ENCODE measurements at places on chromosomes 3 and 15. TPM values are rescaled to one million over a fixed set of nuclear protein-coding genes. Genes with fewer than 3 reads are reported as not detected.
A peak's percentile ranks its signal among the peaks of the same experiment; 100 is the strongest.

Gene SYNPR
- not detected for total RNA-seq

DNA sequence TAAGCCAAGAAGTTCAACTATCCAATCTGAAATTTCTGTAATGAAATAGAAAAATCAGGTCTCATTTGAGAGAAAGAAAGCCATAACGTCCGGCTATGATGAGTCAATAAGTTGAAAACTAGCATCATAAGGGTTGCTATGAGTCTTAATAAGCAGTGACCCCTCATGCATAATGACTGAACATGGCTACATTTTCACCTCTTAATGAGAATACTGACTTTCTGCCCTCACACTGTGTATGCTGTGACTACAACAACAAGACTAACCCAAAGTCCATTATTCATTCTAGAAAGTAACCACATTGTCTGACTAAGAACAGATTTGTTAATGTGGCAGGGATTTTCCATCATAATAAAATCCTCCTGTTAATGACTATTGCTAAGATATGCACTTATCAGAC, 884.0 kb upstream of the CADM2 start:
- no peak overlapping the region for H3K4me3 ChIP-seq
- H3K27ac ChIP-seq = no peak overlapping the region
- no peaks in the 10 kb centered on the region for H3K4me1 ChIP-seq

Gene CCNB2
- 40.3 TPM for total RNA-seq

Gene ISY1
- 50.6 TPM for total RNA-seq

GRCh38 chr3:187213616-187214015, 16.3 kb downstream of the RTP1 start:
- H3K27me3 ChIP-seq = no peaks in the 10 kb centered on the region
- H3K27ac ChIP-seq = no peak overlapping the region
- no peak for DNase-seq
- H3K4me1 ChIP-seq = peaks cover 43% of the 10 kb centered on the region
- H3K36me3 ChIP-seq = no peaks in the 10 kb centered on the region

Gene KLHL6
- not detected for total RNA-seq

- no peak overlapping the region for H3K4me3 ChIP-seq
- DNase-seq = no peak
- H3K27me3 ChIP-seq = peaks cover 4% of the 10 kb centered on the region
- H3K27ac ChIP-seq = no peak overlapping the region
- H3K4me1 ChIP-seq = peaks cover 13% of the 10 kb centered on the region
- H3K36me3 ChIP-seq = 0 out of 2 replicates have a peak, but pooled peaks cover 4% of the 10 kb centered on the region
These were observed 167.0 kb upstream of the TBL1XR1 start for GRCh38 chr3:177364236-177364635.

- H3K4me1 ChIP-seq = peaks cover 37% of the 10 kb centered on the region
- H3K36me3 ChIP-seq = peaks cover 33% of the 10 kb centered on the region
- H3K27ac ChIP-seq = peak overlapping the region; percentile 77
- H3K27me3 ChIP-seq = no peaks in the 10 kb centered on the region
- H3K4me3 ChIP-seq = peak overlapping the region; percentile 65
- peak; percentile 66 for DNase-seq
These were observed 218.2 kb upstream of the TPM1 start for GRCh38 chr15:62824111-62825015.

DNA sequence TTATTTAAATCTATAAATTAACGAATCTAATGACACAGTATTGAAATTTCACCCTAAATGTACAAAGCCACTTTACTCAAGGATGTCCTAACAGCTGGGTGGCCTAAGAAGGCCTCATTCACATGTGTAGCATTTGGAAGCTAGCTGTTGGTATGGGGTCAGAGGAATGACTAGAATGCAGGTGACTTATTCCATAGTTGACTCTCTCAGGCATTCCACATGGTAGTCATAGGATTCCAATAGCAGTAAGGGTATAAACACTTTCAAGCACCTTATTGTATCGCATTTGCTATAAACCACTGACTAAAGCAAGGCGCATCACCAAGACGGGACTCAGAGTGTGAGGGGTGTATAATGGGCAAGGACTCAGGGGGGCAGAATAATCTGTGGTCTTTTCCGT, 294.8 kb upstream of the EPHA3 start:
- H3K4me1 ChIP-seq = peaks cover 15% of the 10 kb centered on the region
- no peak overlapping the region for H3K4me3 ChIP-seq
- H3K27ac ChIP-seq = no peak overlapping the region
- H3K36me3 ChIP-seq = no peaks in the 10 kb centered on the region
- DNase-seq = no peak

Gene CYP11A1
- 0.22 TPM for total RNA-seq

DNA sequence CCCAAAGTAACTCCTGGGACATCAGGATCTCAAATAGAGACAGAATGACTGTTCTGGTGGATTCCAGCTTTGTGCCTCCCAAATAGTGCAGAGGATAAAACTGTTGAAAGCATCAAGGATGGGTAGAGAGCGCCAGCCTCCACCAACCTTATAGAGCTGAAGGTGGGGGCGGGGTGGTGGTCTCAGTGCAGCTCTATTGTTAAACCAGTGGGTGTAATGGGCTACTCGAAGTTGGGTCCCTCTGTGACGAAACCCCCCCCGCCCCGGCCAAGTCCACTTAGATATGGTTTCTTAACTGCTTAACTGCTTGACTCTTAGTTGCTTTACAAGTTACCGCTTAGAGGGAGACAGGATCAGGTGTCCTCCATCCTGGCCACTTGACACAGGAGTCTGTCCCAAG, 22.7 kb downstream of the DHX30 start:
- H3K4me3 ChIP-seq = peak overlapping the region; percentile 96
- peaks cover 18% of the 10 kb centered on the region for H3K36me3 ChIP-seq

Gene CCR8
- not detected for total RNA-seq

Gene CILP
- not detected for total RNA-seq

Gene CRABP1
- not detected for total RNA-seq

Gene HTR3E
- total RNA-seq = not detected

DNA sequence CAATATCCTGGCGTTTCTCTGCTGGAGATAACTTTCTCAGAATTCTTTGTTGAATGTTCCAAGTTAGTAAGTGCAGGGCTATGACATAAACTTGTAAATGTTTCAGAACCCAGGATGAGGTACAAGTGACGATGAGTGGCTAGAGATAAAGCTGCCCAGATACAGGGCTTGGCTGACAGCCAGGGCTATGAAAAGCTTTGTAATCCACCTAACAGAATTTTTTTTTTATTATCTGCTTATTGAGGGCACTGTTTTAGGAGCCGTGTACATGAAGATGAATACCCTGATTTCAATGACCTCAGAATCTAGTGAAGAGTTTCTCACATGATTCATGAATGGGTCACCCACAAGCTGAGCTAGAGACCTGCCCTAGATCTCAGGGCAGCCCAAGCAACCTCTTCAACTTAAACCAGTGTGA, 431.4 kb downstream of the DIPK2A start:
- H3K27me3 ChIP-seq = no peaks in the 10 kb centered on the region
- no peak overlapping the region for H3K4me3 ChIP-seq
- no peak overlapping the region for H3K27ac ChIP-seq
- H3K36me3 ChIP-seq = no peaks in the 10 kb centered on the region
- no peak for DNase-seq

Gene GPR62
- total RNA-seq = not detected

DNA sequence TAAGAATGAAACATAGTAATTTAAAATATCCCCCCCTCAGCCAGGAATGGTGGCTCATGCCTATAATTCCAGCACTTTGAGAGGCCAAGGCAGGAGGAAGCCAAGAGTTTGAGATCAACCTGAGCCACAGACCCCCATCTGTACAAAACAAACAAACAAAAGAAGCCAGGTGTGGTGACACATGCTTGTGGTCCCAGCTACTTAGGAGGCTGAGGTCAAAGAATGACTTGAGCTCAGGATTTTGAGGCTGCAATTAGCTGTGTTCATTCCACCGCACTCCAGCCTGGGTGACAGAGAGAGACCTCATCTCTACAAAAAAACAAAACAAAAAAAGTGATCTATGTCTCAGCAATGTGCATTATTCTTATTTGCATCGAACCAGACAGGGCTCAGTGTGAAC, 800.8 kb downstream of the MCTP2 start:
- no peak overlapping the region for H3K27ac ChIP-seq
- peaks cover 9% of the 10 kb centered on the region for H3K4me1 ChIP-seq
- H3K4me3 ChIP-seq = no peak overlapping the region
- DNase-seq = peak; percentile 9

GRCh38 chr3:169931747-169932520, 20.6 kb downstream of the SAMD7 start:
- H3K36me3 ChIP-seq = no peaks in the 10 kb centered on the region
- H3K4me3 ChIP-seq = no peak overlapping the region
- no peak overlapping the region for H3K27ac ChIP-seq
- no peaks in the 10 kb centered on the region for H3K4me1 ChIP-seq
- DNase-seq = no peak
- H3K27me3 ChIP-seq = peaks cover 17% of the 10 kb centered on the region

DNA sequence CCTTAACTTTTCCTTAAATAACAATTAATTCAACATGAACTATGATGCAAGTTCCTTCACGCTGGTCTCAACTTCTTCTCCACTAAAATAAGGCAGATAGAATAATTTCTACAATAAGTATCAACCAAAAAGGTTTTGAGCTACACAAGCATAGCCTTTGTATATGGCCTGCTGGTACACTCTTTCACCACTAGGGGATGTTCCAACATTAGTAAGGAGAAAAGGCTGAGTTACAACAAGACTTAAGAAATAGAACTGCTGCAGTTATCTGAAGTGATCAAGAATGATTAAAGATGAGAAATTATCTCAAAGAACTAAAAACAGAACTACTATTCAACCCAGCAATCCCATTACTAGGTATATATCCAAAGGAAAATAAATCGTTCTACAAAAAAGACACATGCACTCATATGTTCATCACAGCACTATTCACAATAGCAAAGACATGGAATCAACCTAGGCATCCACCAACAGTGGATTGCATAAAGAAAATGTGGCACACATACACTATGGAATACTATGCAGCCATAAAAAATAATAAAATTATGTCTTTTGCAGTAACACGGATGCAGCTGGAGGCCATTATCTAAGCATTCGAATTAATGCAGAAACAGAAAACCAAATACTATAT, 14.4 kb downstream of the ATP13A3 start:
- H3K27ac ChIP-seq = no peak overlapping the region
- H3K4me3 ChIP-seq = no peak overlapping the region
- H3K36me3 ChIP-seq = no peaks in the 10 kb centered on the region
- peaks cover 30% of the 10 kb centered on the region for H3K4me1 ChIP-seq
- H3K27me3 ChIP-seq = no peaks in the 10 kb centered on the region
- peak; percentile 74 for DNase-seq

DNA sequence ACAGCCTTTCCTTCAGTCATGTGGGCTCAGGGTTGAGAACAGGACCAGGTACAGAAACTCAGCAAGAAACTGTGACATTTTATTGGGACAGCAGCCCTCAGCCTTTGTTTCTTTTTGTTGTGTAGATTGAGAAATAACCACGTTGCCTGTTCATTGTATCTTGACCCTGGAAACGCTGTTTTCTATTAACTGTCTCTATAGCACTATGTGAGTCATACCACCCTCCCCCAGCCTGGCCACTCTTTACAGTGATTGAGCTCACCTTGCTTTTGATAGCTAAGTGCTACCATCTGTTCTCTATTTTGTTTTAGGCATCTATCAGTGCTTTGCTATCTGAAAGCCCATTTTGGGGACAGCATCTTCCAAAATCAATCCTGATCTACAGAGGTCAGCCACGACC, 127.9 kb downstream of the CD47 start:
- H3K4me3 ChIP-seq = no peak overlapping the region
- no peak for DNase-seq
- peaks cover 8% of the 10 kb centered on the region for H3K4me1 ChIP-seq
- no peak overlapping the region for H3K27ac ChIP-seq
- H3K27me3 ChIP-seq = peaks cover 5% of the 10 kb centered on the region

DNA sequence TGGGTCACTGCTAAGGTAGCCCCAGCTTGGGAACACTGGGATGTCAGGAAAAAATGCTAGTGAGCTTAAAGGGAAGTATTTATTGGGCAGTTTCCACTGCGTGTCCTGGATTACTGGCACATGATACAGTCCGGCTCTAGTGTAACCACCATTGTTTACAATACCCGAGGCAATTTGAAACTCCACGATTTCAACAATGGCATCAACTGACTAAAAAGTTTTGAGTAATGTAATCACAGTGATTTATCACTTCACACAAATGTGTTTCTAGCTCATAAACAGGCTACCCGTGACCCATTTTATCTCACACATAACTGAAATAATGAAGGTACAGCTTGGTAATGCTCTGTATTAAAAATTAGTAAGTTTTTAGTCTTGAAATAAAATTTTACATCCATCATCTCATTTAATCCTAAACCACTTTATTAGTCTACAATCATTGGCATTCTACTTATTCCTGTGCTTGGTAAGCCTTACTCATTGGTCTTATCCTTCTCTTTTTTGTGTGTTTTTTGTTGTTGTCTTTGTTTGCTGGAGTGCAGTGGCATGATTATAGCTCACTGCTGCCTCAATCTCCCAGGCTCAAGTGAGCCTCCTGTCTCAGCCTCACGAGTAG, 7.6 kb downstream of the ZMAT3 start:
- peaks cover 87% of the 10 kb centered on the region for H3K4me1 ChIP-seq
- H3K36me3 ChIP-seq = peaks cover 75% of the 10 kb centered on the region
- H3K4me3 ChIP-seq = peak overlapping the region; percentile 63
- H3K27ac ChIP-seq = peak overlapping the region; percentile 64

Gene GOLGA8S
- not detected for total RNA-seq

DNA sequence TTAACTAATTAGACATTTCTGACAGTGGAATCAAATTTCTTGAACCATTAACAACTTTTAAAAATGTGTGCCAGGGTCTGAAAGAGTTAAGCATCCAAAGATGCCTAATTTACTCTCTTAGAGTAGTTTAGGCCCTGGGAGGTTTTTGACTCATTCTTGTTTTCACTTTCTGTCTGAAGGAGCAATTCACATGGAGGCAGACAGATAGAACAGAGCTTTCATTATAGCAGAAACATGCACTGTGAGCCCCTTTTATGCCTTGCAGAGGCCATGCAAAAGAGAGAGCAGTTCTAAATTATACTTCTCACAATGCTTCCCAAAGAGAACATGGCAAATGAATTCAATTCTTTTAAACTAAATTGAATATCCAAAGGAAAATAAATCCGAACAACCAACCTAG, 554.8 kb downstream of the MFSD1 start:
- H3K27me3 ChIP-seq = peaks cover 3% of the 10 kb centered on the region
- no peak overlapping the region for H3K27ac ChIP-seq
- no peak for DNase-seq
- no peak overlapping the region for H3K4me3 ChIP-seq
- H3K4me1 ChIP-seq = no peaks in the 10 kb centered on the region

Gene FBLN2
- 83.7 TPM for total RNA-seq

Gene SPESP1
- total RNA-seq = 0.52 TPM

Gene RARRES1
- total RNA-seq = 0.99 TPM

Gene LRRN1
- total RNA-seq = not detected

Gene MEX3B
- total RNA-seq = 4.5 TPM

Gene MFGE8
- 798 TPM for total RNA-seq

DNA sequence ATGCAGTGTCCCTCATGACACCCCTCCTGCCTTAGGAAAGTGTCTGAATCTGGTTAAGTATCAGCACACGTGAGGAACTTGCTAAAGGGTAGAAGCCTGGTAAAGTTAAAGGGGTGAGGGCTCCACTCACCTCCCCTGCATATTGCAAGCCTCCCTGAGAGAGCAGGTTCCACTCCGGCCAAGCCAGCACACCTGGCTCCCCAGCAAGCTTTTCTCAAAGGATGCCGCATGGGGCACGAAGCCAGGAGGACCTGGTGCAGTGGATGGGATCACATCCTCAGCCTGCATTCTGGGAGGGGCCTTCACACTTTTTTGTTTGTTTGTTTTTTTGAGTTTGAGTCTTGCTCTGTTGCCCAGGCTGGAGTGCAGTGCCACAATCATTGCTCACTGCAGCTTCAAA, 79.9 kb downstream of the PCSK6 start:
- H3K27me3 ChIP-seq = peaks cover 34% of the 10 kb centered on the region
- no peak overlapping the region for H3K4me3 ChIP-seq
- no peak overlapping the region for H3K27ac ChIP-seq
- no peaks in the 10 kb centered on the region for H3K4me1 ChIP-seq
- no peak for DNase-seq

Gene CNTN4
- not detected for total RNA-seq

Data from HFFc6 (cell line).